GM23338 (cell line): ENCODE measurements at places on chromosomes 1 and 21. TPM values are rescaled to one million over a fixed set of nuclear protein-coding genes. Genes with fewer than 3 reads are reported as not detected.
A peak's percentile ranks its signal among the peaks of the same experiment; 100 is the strongest.

GRCh38 chr1:917466-918091, 6.1 kb upstream of the SAMD11 start:
- peaks cover 79% of the 10 kb centered on the region for H3K27me3 ChIP-seq
- H3K36me3 ChIP-seq, result no peaks in the 10 kb centered on the region
- H3K4me1 ChIP-seq, result peaks cover 6% of the 10 kb centered on the region; the same call in 1 of the 2 replicates
- DNase-seq, result no peak

GRCh38 chr21:14538483-14538882, 7.6 kb downstream of the SAMSN1 start:
- H3K27ac ChIP-seq, result no peak overlapping the region
- H3K27me3 ChIP-seq, result no peaks in the 10 kb centered on the region
- no peaks in the 10 kb centered on the region for H3K4me1 ChIP-seq
- no peaks in the 10 kb centered on the region for H3K36me3 ChIP-seq
- no peak for DNase-seq

DNA sequence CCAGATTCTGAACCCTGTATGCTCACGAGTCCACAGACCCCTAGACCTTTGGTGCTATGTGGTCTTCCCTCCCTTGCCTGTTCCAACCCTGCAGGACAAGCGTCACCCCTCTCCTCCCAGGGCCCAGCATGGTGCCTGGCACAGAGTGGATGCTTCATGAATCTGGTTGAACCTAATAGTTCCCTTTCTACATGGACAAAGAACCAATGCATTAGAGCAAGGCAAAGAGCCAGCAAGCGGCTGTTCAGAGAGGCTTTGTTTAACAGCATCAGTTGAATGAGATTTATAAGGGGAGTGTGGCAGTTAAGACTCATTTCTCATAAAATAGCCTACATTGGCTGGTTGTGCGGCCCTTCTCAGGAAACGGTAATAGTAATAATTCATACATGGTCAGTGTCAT, 14.9 kb downstream of the SLC26A9 start:
- DNase-seq, result no peak
- no peak overlapping the region for H3K4me3 ChIP-seq
- H3K27me3 ChIP-seq, result no peaks in the 10 kb centered on the region
- no peaks in the 10 kb centered on the region for H3K36me3 ChIP-seq
- no peak overlapping the region for H3K27ac ChIP-seq

IGFN1 gene
- not detected in 2 replicates for total RNA-seq

- no peaks in the 10 kb centered on the region for H3K36me3 ChIP-seq
- no peak overlapping the region for H3K27ac ChIP-seq
- H3K4me3 ChIP-seq, result no peak overlapping the region
- H3K4me1 ChIP-seq, result 0 out of 2 replicates have a peak, but pooled peaks cover 6% of the 10 kb centered on the region
- no peak for DNase-seq
Observed at GRCh38 chr21:16072737-16073136, 343.0 kb downstream of the USP25 start.

IL22RA1 gene
- total RNA-seq, result 0.28 TPM in 1 of 2 replicates, not detected in the other

- no peak for DNase-seq
- no peak overlapping the region for H3K4me3 ChIP-seq
- H3K27me3 ChIP-seq, result no peaks in the 10 kb centered on the region
- no peak overlapping the region for H3K27ac ChIP-seq
- no peaks in the 10 kb centered on the region for H3K4me1 ChIP-seq
Observed at GRCh38 chr1:198560161-198560560, 19.7 kb upstream of the ATP6V1G3 start.

DNA sequence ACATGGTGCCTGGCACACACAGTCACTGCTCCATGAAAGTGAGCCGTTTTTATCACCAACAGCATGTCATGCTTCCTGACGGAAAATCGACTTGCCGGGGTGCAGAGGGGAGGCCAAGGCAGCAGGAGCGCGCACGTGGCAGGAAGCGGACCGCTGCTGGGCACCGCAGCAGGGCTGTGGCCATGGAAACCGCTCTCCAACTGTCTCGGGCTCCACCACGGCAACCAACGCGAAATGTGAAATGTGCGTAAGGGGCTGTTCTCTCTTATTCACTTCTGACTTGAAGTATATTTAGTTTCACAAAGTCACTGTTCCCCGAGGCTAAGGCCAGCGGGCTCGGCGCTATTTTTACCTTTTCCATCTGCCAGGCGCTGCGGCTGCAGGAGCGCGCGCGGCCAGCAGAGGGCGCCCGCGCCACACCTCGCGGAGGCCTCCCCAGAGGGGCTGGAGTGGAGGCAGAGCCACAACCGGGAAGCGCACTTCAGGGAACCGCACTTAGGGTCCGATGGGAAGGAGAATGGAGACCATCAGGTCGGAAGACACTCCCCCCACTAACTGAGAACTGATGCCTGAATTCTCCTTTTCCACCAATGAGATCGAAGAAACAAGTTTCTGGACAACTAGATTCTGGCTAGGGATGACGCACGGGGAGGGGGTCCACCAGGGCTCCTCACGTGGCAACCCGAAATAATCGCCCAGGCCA, 19.7 kb downstream of the RCC2 start:
- peaks cover 88% of the 10 kb centered on the region for H3K36me3 ChIP-seq
- no peaks in the 10 kb centered on the region for H3K27me3 ChIP-seq
- DNase-seq, result peak; percentile 93
- H3K4me1 ChIP-seq, result no peaks in the 10 kb centered on the region; the same call in 1 of the 2 replicates
- H3K27ac ChIP-seq, result peak overlapping the region; percentile 89

APH1A gene
- total RNA-seq, result 82.7 and 85.3 TPM in 2 replicates

- no peak overlapping the region for H3K4me3 ChIP-seq
- peak; percentile 72 for DNase-seq
- no peaks in the 10 kb centered on the region for H3K36me3 ChIP-seq
- H3K4me1 ChIP-seq, result peaks cover 34% of the 10 kb centered on the region
- H3K27me3 ChIP-seq, result no peaks in the 10 kb centered on the region
Observed at GRCh38 chr1:50110656-50111055, 1.9 kb downstream of the ELAVL4 start.

- peaks cover 14% of the 10 kb centered on the region for H3K4me1 ChIP-seq
- no peak for DNase-seq
- H3K27me3 ChIP-seq, result no peaks in the 10 kb centered on the region
- H3K4me3 ChIP-seq, result no peak overlapping the region
Observed at GRCh38 chr21:44804762-44805161, 3.1 kb upstream of the UBE2G2 start.

DNA sequence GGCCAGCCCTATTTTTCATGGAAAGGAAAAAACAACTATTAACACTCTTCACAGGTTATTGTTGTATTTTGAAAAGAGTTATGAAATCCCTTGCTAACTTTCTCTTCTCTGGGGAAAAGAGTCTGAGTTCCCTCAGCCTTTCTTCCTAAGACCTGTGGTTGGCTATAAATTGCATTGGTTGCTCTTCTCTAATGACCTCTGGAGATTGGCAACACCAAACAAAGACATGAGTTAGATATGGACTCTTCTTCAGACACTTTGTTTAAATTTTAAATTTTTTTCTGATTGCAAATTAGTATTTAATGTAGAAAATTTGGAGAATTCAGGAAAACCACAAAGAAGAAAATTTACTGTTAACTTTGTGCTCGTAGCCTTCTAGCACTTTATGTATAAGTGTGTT, 275.7 kb downstream of the PBX1 start:
- 0 out of 2 replicates have a peak, but pooled peaks cover 3% of the 10 kb centered on the region for H3K36me3 ChIP-seq
- H3K4me1 ChIP-seq, result no peaks in the 10 kb centered on the region
- H3K4me3 ChIP-seq, result no peak overlapping the region
- no peak for DNase-seq
- no peak overlapping the region for H3K27ac ChIP-seq

- no peaks in the 10 kb centered on the region for H3K27me3 ChIP-seq
- H3K36me3 ChIP-seq, result no peaks in the 10 kb centered on the region
- H3K4me3 ChIP-seq, result no peak overlapping the region
- no peak overlapping the region for H3K27ac ChIP-seq
Observed at GRCh38 chr1:208207388-208208131, 36.6 kb downstream of the PLXNA2 start.

DNA sequence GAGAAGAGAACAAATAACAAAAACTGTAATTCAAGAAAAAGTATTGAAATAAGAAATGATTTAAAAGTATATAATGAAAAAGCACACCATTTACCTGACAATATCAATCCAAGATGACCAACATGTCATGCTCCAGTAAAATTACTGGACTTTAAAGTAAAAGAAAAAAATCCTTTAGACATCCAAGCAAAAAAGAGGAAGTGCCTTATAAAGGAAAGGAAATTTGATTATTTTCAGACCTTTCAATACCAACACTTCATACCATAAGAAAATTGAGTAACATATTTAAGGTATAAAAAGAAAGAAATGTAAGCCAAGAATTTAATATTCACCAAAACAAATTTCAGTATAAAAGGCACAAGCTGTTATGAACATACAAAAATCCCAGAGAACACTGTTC, 46.2 kb upstream of the SSX2IP start:
- no peak overlapping the region for H3K27ac ChIP-seq
- H3K27me3 ChIP-seq, result no peaks in the 10 kb centered on the region
- H3K4me3 ChIP-seq, result no peak overlapping the region
- DNase-seq, result no peak
- H3K4me1 ChIP-seq, result peaks cover 28% of the 10 kb centered on the region
- H3K36me3 ChIP-seq, result no peaks in the 10 kb centered on the region

GRCh38 chr1:181140891-181141290, 52.4 kb downstream of the IER5 start:
- peaks cover 6% of the 10 kb centered on the region; the same call in 1 of the 2 replicates for H3K4me1 ChIP-seq
- H3K4me3 ChIP-seq, result no peak overlapping the region
- DNase-seq, result no peak
- peaks cover 4% of the 10 kb centered on the region; the same call in 1 of the 2 replicates for H3K27me3 ChIP-seq
- no peaks in the 10 kb centered on the region for H3K36me3 ChIP-seq

GRCh38 chr1:238177960-238178645, 287.4 kb upstream of the ZP4 start:
- H3K27ac ChIP-seq, result peak overlapping the region; percentile 32; the same call in 1 of the 2 replicates
- peak; percentile 40 for DNase-seq
- no peaks in the 10 kb centered on the region for H3K27me3 ChIP-seq

DNA sequence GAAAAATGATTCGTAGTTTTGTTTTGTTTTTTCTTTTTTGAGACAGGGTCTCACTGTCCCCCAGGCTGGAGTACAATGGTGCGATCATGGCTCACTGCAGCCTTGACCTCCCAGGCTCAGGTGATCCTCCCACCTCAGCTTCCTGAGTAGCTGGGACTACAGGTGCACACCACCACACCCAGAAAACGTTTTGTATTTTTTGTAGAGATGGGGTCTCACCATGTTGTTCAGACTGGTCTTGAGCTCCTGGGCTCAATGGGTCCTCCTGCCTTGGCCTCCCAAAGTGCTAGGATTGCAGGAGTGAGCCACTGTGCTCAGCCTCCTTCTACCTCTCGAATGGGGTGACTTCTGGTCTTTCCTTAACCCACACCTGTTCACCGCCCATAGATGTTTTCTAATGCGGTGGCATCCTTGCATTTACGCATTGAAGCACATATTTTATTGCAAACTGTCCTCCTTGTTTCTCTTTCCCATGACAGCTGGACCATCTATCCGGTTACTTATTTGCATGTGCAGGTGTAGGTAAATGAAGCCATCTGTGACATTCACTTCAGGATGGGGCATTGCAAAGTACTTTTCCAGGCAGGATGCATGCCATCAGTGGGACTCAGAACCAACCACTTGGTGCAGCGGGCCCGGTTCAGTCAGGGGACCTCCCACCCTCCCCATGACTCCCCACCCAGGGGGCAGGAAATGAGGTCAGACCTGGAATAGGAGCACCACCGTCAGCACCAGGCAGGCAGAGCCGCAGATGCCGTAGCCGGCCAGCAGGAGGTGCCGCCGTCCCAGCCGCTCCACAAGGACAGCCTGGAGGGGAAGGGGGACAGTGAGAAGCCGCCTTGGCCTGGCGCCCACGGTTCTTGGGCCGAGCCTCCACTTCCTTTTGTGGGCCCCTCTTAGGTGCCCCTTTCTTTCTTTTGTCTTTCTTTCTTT, 16.5 kb downstream of the SLC2A7 start:
- DNase-seq, result peak; percentile 83
- H3K36me3 ChIP-seq, result no peaks in the 10 kb centered on the region

PTCH2 gene
- total RNA-seq, result 0.63 and 0.74 TPM in 2 replicates

- no peaks in the 10 kb centered on the region for H3K36me3 ChIP-seq
- H3K4me3 ChIP-seq, result peak overlapping the region; percentile 34
- peak; percentile 33 for DNase-seq
- peak overlapping the region; percentile 71 for H3K27ac ChIP-seq
Observed at GRCh38 chr1:175864625-175865024, 121.2 kb upstream of the TNR start.

DNA sequence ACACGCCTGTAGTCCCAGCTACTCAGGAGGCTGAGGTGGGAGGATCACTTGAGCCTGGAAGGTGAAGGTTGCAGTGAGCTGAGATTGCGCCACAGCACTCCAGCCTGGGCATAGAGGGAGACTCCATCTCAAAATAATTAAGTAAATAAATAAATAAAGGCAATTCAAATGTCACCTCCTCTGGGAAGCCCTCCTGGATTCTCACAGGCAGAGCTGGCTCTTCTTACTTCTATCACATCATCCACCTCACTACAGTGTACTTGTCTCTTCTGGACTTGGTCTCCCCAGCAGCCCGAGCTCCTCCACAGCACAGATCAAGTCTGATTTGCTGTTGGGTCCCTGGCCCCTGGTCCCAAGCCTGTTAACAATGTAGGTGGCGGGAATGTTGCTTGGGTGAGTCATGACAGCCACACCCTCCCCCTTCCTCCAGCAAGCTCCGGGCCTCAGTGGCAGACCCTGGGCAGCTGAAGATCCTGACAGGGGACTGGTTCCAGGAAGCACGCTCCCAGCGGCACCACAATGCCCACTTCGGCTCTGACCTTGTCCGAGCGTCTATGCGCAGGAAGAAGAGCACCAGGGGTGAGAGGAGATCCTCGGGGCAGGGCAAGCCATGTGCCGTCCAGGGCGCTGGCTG, 5.3 kb downstream of the SYTL1 start:
- no peak overlapping the region for H3K27ac ChIP-seq
- H3K4me3 ChIP-seq, result no peak overlapping the region
- H3K36me3 ChIP-seq, result no peaks in the 10 kb centered on the region
- no peak for DNase-seq

GRCh38 chr1:42340901-42341300, 5.9 kb upstream of the FOXJ3 start:
- no peak overlapping the region for H3K4me3 ChIP-seq
- H3K4me1 ChIP-seq, result peaks cover 33% of the 10 kb centered on the region
- H3K27me3 ChIP-seq, result no peaks in the 10 kb centered on the region
- DNase-seq, result no peak
- no peaks in the 10 kb centered on the region for H3K36me3 ChIP-seq

- H3K4me3 ChIP-seq, result no peak overlapping the region
- H3K27ac ChIP-seq, result no peak overlapping the region
- H3K4me1 ChIP-seq, result no peaks in the 10 kb centered on the region
- DNase-seq, result no peak
Observed at GRCh38 chr1:55506740-55507577, 291.8 kb upstream of the USP24 start.

TENT5C gene
- 0.80 and 1.2 TPM in 2 replicates for total RNA-seq

- no peak overlapping the region for H3K27ac ChIP-seq
- no peaks in the 10 kb centered on the region for H3K27me3 ChIP-seq
- no peak for DNase-seq
- H3K4me1 ChIP-seq, result no peaks in the 10 kb centered on the region
- H3K36me3 ChIP-seq, result no peaks in the 10 kb centered on the region
- H3K4me3 ChIP-seq, result no peak overlapping the region
Observed at GRCh38 chr1:55443175-55443915, 228.2 kb upstream of the USP24 start.

GRHL3 gene
- total RNA-seq, result 0.93 and 1.1 TPM in 2 replicates
